Caco-2 (cell line): ENCODE measurements at places on chromosomes 5 and 9. TPM values are rescaled to one million over a fixed set of nuclear protein-coding genes. Genes with fewer than 3 reads are reported as not detected.

DNA sequence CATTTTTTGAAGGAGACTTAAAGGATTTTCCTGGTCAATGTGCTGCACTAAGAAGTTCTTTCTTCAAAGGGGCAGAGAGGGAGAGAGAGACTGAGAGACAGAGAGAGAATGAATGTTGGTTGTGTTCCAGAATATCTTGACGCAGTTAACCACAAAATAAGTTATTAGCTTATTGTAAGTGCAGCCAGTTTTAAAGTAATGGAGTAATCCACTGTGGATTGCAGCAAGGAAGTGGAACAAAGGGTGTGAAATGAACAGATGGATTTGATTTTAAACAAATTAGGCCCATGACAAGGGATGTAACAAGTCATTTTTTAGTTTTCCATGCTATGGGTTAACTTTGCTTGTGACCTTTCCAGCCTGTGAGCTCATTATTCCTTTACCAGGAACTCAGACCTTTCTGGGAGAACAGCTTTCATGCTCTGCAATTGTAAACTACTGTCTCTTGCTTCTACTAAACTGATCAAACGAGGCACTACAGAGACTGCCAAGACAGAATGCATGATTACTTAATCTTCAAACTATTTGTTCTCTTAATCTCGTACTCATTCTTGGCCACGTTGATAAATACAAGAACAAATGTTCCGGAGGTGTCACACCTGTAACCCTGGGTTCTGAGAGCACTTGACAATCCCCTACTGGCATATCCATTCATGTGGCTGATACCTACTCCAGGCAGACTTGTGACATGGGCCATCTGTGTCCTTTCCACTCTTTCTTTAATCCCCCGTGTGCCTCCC lies 131.1 kb downstream of the TLE1 start:
- H3K27ac ChIP-seq, result no peak overlapping the region
- no peaks in the 10 kb centered on the region for H3K36me3 ChIP-seq
- H3K27me3 ChIP-seq, result no peaks in the 10 kb centered on the region
- H3K4me3 ChIP-seq, result no peak overlapping the region
- DNase-seq, result no peak
- no peaks in the 10 kb centered on the region for H3K4me1 ChIP-seq

GRCh38 chr9:127968700-127969383 lies 11.9 kb downstream of the EEIG1 start:
- H3K36me3 ChIP-seq, result no peaks in the 10 kb centered on the region; the same call in 1 of the 2 replicates
- H3K27me3 ChIP-seq, result no peaks in the 10 kb centered on the region
- peaks cover 39% of the 10 kb centered on the region for H3K4me1 ChIP-seq
- H3K4me3 ChIP-seq, result no peak overlapping the region
- DNase-seq, result no peak

DNA sequence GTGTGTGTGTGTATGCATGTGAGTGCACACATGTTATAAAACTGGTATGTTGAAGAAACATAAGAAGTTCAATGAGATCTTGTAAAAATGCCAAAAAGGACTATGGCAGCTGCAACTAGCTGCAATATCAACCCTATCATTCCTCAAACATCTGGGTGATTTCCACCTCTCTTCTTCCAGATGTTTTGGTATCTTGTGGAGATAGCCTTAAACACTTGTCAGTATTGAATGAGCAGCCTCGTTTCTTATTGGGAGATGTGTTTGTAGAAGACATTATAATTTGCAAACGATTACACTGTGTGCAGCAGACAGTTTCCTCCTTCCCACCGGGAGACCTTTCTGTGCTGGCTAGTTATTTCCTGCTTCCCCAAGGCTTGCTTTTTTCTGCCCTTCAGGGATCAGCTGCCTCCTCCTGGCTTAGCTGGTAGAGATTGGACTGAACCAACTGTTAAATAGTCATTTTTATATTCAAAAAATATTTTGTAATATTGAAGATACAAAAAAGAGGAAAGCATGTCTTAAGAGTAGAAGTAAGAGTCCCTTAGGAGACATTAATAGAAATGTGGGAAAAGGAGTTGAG lies 168.4 kb upstream of the MPDZ start:
- H3K27ac ChIP-seq, result no peak overlapping the region
- no peaks in the 10 kb centered on the region for H3K4me1 ChIP-seq
- no peaks in the 10 kb centered on the region for H3K27me3 ChIP-seq

DNA sequence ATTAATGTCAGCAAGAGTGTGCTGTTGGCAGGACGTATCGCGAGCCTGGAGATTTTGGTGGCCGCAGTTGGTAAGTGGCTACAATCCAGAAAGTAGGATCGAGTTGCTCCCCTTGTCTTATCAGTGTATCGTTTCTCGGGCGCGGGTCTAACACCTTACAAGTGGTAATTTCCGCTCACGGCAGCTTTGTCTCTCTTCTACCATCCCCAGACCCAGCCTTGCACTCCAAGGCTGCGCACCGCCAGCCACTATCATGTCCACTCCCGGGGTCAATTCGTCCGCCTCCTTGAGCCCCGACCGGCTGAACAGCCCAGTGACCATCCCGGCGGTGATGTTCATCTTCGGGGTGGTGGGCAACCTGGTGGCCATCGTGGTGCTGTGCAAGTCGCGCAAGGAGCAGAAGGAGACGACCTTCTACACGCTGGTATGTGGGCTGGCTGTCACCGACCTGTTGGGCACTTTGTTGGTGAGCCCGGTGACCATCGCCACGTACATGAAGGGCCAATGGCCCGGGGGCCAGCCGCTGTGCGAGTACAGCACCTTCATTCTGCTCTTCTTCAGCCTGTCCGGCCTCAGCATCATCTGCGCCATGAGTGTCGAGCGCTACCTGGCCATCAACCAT lies 1.1 kb downstream of the PTGER4 start:
- H3K4me1 ChIP-seq, result peaks cover 9% of the 10 kb centered on the region
- no peaks in the 10 kb centered on the region for H3K36me3 ChIP-seq
- no peak overlapping the region for H3K27ac ChIP-seq

The TTF1 gene
- total RNA-seq, result 11.4 and 12.9 TPM in 2 replicates
